ENCODE measurements at places on chromosomes 1 and 21.
A peak's percentile ranks its signal among the peaks of the same experiment; 100 is the strongest.

DNA sequence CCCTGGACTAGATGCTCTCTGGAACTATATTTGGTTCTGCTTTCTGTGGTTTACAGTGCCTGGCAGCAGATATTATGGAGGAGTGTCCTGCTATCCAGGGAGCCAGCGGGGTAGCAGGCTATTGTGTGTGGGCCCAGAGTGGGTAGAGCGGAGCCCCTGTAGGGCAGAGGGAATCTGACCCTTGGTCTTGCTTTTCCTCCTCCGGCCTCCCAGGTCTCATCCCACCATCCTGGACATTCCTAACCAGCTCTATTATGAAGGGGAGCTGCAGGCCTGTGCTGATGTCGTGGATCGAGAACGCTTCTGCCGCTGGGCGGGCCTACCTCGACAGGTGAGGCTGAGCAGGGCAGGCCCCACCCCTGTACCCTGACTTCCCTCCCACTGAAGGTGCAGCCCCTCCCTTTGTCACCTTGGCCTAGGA is 9.1 kb downstream of the RHOC start:
- no peak for DNase-seq

DNA sequence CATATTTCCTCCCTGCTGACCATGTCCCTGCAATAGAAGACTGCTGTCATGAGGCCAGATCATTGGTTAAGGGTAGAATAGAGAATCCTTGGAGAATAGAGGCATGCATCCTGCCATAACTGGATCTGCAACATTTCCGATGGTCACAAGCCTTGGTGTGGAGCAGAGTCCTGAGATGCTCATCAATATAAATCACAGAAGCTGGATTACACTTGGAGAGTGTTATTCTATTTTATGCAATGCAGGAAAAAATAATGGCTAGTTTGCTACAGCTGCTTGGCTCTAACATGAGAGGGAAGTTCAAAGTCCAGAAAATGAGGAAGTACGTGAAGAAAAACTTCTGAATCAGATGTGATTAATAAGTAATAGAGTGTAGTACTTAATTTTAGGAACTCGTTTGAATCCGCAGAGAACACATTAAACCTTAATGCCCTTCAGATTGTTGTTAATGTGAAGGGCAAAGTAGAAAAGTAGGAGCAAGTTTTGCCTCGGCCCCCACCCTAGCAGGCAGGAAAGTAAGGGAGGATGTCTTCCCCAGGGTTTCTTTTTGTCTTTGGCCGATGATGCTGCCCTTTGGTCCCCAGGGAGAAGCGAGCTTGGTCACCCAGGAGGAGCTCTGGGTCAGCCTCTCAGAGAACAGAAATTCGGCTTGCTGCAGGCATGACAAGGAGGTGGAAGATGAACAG is 59.5 kb downstream of the KCNK1 start:
- no peak for DNase-seq

DNA sequence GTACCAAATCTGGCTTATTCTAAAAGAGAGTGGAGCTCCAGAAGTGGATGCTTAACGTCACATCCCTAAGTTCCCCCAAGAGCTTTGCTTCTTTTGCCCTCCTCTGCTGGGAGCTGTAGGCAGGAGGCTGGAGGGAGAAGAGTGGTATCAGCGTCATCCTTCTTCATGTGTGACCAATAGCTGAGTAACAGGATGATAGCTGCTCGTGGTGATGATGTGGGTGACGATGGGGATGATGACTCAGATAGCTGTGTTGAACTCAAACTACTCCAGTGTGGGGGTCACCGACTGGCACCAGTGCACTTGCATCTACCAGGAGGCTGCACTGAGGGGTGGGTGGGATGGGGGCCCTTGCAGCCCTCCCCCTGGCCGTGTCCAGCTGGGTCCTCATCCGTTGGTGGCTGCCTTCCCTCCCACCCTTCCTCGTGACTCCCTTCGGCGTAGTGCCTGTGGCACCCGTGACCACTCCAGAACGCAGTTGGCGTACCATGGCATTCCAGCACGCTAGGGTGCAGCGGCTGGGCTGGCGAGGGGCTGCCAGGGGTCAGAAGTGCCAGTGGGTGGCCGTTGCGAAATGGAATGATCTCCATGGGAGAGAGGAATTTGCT is 1.1 kb downstream of the IGFN1 start:
- DNase-seq: peak; percentile 77

GRCh38 chr1:108817811-108818210 is 39.1 kb downstream of the AKNAD1 start:
- no peak for DNase-seq

- peak; percentile 80 for DNase-seq
Observed at GRCh38 chr1:67630438-67631045, 54.5 kb upstream of the GADD45A start.

DNA sequence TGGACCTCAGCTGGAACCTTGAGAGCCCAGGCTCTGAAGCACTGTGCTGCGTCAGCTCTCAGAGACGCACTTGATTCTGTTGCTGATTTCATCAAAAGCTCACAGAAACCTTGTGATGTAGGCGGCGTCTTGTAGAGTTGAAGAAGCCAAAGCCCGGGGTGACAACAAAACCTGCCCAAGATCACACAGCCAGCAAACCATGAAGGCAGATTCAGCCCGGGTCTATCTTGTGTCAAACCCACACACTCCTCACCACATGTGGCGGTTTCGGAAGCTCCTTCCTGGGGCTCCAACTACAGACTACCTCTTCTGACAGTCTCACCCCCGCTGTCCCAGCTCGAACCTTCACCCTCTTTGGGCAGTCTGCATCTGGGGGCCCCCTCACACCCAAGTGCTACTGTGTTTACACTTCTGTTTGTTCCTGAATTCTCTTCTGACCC is 50.4 kb downstream of the TENT5C start:
- no peak for DNase-seq

DNA sequence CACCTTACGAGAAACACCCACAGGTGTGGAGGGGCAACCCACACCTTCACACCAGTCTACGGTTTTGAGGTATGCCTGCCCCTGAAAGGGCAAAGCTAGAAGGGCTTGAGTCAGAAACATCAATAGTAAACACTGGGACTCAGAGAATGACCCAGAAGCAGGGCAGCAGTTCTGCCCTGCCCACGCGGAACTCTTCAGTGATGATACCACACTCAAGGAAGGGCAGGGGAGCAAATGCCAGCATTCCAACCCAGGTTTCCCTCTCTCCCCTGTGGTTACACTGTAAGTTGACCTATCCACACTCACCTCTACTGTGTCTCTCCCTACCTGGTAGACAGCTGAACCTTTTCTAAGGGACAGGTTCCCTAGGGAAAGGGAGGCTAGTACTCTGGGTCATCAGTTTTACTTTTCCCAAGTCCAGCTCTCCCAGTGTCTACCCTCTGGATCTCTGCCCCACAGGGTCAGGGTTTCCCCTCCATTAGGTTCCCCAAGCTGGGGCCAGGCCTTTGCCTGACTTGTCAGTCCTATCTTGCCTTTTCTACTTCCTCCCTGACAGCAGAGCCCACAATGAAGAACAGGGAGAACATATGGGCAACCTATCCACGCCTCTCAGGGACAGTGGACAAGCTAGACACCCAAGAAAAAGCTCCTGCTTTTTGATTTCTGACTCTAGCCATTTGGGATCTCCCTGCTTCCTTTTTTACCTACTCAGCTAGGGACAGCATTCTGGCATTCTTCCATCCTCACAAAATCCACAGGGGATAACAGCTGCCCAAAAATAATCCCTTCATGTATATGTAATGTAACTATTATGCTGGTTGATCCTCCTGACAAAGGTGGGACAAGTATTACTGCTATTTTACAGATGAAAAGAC is 3.0 kb downstream of the F11R start:
- no peak for DNase-seq

- DNase-seq: peak; percentile 65
Observed at GRCh38 chr1:155038602-155039307, 5.1 kb downstream of the DCST1 start.

DNA sequence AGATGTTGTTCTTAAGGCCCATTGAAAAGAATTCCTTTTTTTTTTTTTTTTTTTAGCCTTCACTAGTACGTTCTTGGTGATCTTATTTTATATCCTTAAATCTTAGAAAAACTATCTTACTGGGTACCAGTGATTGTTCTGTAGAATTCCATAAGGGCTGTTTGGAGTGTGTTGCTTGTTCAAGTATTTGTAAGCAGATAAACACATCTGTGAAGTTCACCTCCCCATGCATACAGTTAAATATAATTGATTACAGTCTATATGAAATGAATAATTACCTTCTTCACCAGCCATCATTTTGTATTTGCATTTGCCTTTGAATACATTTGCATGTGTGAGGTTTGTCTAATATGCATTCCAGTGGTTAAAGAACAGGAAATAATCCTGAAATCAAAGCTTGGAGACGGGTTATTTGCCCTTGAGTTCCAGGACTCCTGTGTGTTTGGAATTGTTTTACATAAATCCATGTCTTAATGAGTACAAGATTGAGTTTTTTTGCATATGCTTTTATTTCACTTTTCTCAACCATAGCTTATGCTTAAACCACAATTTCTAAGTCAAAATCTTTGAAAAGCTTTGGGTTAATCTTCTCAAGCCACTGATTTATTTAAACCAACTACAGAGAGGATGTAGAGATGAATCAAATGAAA is 73.1 kb downstream of the VPS13D start:
- DNase-seq: no peak

- no peak for DNase-seq
Observed at GRCh38 chr1:25134801-25135461, 97.4 kb downstream of the SYF2 start.

DNA sequence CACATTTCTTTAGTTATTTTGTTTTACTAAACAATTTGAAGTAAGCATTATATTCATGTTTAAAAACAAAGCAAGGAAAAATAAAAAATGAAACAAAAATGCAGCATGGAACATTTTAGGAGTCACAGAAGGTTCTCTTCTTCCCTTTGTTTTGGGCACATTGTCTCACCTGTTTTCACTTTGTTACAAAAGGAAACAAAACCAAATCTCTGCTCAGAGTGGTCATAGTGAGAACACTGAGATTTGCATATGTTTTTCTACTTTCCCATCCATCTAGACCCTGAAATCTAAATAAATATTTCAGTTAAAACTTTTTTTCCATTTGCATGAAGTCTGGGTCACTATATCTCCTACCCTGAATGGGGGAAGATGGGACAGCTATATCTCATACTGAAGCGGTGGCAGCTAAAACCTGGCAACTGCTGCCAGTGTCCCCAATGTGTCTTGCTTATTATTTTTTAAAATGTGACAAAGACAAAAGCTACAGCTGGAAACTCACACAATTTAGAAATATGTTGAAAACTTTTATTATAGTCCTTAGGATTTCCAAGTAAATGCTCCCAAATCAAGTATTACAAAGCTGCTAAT is 3.5 kb downstream of the EXOC8 start:
- DNase-seq: no peak

- DNase-seq: no peak
Observed at GRCh38 chr1:222057162-222057561, 315.3 kb upstream of the DUSP10 start.

DNA sequence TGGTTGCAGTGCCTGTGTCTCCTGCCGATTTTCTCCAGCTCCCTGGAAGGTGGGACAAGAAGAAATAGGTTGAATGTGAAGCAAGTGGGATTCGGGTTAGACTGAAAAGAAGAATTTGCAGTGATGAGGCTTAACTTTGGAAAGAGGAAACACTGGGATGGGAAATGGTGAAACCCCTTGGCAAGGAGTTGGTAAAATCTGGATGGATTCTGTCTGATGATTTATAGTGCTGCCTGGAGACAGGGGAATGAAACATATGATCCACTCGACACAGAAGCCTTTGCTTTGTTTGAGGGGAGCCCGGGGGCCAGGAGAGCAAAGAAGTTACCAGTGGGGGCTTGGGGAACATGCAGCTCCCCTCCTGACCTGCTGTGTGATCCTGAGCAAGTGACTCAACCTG is 67.2 kb downstream of the UBIAD1 start:
- DNase-seq: no peak

- DNase-seq: no peak
Observed at GRCh38 chr1:162626094-162626493, 6.2 kb upstream of the DDR2 start.

- no peak for DNase-seq
Observed at GRCh38 chr1:200153277-200154055, 126.0 kb downstream of the NR5A2 start.

- no peak for DNase-seq
Observed at GRCh38 chr1:155125946-155126555, 1.6 kb upstream of the EFNA1 start.

GRCh38 chr1:28236656-28237322 is 865 bp downstream of the ATP5IF1 start:
- DNase-seq: no peak

Measured in NCI-H226 (cell line).